ENCODE measurements at places on chromosomes 3 and 15.

DNA sequence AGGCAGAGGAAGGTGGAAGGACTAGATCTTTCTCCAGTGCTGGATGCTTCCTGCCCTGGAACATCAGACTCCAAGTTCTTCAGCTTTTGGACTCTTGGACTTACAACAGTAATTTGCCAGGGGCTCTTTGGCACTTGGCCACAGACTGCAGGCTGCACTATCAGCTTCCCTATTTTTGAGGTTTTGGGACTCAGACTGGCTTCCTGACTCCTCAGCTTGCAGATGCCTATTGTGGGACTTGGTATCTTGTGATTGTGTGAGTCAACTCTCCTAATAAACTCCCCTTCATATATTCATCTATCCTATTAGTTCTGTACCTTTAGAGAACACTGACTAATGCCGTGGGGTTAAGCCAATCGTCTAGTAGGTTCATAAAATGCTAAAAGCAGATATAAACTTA, 8.8 kb upstream of the B3GNT5 start:
- no peak for DNase-seq

DNA sequence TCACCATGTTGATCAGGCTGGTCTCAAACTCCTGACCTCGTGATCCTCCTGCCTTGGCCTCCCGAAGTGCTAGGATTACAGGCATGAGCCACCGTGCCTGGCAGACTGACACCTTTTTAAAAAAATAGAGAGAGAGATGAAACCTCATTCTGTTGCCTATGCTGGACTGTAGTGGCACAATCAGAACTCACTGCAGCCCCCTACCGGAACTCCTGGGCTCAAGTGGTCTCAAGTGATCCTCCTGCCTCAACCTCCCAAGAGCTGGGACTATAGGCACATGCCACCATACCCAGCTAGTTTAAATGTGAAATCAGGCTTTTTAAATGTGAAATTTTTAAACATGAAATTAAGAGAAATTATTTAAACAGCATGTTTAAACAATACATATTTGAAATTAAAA, 265.2 kb upstream of the UBE2E1 start:
- no peak for DNase-seq

DNA sequence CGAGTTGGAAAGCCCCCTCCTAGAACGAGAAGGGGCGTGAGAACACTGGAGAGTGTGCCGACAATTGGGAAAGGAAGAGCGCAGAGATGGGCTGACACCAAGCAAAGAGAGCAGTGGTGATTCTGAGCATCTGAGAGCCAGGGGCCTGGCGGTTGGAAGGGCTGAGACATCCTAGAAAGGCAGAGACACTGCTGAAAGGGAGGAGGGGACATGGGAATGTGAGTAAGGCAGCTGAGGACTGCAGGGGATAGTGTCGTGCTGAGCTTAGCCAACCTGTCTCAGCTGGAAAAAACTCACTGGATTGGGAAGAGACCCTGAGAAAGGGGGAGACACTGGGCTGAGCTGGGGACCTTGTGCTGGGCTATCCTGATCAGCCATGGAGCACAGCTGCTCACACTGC, 58.1 kb upstream of the SLC6A6 start:
- no peak for DNase-seq

- no peak for DNase-seq
Observed at GRCh38 chr3:101212730-101213129, 107.6 kb downstream of the IMPG2 start.

DNA sequence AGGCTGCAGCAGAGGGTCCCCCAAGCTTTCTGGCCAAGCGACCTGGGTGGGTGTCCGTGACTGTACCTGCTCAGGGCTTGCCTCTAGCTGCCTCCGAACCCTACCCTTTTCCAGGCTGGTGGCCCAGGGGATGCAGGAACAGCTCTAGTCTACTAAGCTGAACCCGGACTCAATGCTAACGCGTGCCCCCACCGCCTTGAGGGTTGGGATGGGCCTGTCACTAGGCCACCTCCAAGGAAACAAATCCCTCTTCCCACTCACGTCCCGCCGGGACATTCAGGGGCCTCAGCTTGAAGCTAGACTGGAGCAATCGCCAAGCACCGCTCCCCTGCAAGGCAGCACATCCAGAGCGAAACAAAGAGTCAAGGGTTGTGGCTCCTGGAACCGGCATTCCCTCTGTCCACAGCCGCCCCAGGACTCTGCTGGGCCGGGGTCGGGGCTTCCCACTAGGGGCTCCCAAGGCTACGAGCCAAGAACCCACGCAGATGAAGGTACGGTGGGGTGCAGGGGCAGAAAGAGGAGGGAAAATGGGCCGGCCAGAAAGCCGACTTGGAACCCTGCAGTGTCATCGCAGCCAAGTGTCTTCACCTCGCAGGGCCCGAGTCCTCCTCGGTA, 2.9 kb downstream of the FBXL22 start:
- DNase-seq = no peak

DNA sequence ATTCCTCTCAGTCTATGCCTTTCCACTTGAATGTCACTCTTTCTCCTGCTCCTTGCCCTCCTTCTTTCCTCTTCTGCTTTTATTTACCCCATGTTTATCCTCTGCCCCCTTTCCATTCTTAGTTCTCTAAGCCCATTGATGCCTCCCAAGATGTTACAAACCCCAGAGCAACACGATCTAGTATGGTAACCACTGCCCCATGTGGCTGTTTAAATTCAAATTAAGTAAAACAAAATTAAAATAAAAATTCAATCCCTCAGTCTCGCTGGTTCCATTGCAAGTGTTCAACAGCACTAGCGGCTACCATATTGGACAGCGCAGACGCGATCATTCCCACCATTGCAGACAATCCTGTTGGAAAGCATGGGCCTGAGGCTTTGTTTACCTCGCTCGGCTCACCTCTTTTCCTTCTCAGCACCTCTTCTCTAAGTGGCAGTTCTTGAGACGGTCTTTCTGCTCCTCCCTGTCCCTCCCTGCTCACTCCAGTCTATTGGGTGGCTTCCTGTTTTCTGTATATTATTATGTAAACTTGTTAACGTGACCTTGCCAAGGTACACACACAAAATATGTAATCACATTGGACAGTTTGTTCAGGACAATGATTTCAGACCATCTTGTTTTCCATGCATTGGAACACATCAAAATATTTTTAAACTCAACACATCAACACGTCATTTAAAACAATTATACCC, 21.8 kb upstream of the CA12 start:
- no peak for DNase-seq

DNA sequence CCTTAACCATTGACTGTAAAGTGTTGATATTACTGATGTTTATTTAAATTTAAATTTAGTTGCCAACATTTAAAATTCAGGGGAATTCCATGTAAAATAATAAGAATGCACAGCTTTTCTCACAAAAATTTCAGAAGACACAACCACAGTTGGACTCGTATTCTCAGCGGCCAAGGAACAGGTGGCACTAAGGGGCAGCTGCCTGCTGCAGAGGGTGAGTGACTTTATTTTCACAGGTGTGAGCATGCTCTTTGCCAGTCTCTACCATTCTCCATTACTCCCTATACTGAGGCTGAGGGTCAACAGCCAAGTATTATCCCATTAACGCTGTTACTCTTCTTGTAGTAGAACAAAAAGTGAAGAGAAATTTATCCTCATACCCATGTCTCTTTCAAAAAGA, 92.1 kb upstream of the GADL1 start:
- DNase-seq = no peak

DNA sequence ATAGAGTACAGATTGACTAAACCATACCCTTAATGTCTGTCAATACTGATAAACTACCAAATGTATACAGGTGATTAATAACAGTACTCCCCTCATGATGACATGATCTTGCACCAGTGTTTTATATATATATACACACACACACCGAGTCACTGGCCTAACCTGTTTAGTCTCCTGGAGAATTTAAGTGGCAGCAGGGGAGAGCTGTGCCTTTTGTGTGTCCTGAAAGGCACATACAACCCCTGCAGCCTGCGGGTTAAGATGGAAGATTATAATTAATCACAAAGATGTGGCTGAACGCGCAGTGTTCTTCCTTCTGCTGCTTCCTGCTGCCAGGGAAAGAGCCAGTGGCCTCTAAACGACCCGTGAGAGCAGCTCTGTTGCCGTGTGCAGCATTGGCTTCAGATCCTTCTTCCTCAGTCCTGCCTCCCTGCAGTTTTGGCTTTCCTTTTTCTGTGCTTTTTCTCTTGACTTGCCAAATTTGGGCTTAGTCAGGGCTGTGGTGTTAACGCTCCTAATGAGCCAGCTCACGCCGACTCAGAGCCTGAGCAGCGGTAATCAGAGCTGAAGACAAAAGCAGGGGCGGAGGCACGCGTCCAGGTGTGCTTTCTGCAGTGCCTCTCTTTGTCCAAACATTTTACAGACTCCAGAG, 42.5 kb upstream of the UBE3A start:
- DNase-seq = no peak

DNA sequence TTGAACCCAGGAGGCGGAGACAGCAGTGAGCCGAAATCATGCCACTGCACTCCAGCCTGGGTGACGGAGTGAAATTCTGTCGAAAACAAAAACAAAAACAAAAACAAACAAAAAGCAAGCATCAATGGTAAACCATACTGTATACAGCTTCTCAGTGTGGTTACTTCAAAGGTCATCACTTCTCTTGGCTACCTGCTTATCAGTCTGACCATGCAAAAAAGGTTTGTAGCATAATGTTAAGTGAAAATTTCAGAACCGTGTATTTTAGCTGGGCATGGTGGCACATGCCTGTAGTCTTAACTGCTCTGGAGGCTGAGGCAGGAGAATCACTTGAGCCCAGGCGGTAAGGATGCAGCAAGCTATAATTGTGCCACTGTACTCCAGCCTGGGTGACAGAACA, 4.2 kb downstream of the UBXN7 start:
- DNase-seq = no peak

GRCh38 chr15:70430069-70430468, 332.4 kb upstream of the TLE3 start:
- no peak for DNase-seq

DNA sequence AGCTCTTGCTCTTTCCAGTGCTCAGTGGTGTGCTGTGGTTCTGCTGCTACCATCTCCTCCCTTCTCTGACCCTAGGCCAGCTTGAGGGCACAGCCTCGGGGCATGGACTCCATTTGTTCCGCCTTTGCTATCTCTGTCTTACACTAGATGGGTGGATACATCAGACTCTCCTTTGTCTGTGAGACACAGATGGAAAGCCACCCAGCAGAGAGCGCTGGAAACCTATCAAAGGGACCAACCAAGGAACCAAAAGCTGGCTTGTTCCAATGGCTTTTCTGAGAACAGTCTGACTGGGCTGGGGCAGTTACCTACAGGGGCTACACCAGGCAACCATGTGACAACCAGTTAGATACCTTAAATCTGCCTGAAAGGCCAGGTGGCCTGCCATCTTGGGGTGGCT, 63.8 kb downstream of the NPTN start:
- no peak for DNase-seq

DNA sequence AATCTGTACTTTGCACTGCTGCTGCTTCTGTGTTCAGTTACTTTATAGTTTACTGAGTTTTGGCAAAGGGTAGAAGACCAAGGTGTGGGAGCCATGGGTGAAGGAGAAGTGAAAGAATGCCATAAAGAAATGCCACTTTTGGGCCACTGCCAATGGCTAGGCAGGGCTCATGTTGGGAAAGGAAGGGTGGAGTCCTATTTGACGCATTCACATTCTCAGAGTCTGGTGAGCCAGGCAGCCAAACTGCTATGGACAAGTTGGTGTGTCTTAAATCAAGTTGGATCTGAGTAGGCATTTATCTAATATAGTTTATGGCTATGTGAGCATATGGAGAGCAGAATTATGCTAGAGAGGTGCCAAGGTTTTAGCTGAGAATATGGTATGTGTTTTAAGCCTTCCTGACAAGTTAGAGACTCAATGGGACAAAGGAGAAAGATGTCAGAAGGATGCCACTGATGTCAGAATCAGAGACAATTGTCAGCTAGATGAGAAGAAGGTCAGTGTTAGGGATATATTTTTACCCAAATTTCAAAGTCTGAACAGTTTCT, 296.1 kb downstream of the AGBL1 start:
- DNase-seq = no peak

DNA sequence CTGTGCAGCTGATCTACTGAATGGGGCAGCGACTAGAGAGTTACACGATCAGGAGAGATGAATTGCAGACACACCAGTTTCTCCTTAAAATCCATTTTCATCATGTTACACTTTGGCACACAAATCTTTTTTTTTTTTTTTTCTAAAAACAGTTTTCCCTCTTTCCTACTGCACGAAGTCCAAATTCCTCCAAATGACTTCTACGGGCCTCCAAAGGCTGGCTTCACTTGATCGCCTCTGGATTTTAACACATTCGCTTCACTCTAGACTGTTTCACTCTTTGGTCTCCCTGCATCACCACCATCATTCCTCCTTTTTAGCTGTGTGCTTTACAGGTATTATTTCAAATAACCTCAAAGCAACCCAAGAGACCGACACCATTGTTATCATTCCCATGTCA, 268.6 kb downstream of the RORA start:
- DNase-seq = no peak

DNA sequence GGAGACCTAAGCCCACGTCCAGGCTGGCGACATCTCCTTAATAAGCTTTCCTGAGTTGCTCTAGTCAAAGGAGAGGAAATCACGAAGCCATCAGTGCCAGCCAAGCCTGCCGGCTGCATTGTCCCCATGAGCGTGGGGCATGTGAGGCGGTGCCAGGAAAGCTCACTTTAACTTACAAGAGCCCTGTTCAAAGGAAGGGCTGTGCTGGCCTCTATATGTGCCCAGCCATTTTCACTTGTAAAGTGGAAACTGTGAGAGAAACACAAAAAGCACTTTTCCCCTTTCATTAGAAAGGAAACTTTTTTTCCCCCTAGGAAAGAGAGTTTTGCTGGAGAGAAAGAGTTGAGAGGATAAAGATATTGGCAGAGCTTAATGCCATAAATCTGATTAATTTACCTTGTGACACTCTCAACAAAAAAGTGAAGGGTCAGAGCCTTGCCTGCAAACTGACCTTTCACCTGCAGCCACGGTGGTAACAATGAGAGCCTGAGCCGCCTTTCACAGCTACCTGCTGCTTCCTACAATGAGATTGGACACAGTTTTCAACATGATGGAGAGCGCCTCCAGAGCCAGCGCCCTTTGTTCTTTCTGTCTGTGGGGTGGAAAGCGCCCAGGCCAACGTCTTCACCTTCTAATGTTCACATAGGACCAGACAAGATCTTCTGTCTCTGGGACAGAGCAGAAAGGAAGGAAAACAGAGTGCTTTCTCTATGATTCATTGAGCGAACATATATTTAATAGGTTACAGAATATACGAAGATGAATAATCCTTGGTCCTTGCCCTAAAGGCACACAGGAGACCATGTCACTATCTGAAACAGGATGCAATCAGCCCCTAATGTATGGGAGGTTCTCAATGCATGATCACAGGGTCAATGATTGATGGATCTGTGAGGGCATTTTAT, 233.1 kb upstream of the HES1 start:
- no peak for DNase-seq

- no peak for DNase-seq
Observed at GRCh38 chr3:37905346-37905745, 43.7 kb downstream of the CTDSPL start.

DNA sequence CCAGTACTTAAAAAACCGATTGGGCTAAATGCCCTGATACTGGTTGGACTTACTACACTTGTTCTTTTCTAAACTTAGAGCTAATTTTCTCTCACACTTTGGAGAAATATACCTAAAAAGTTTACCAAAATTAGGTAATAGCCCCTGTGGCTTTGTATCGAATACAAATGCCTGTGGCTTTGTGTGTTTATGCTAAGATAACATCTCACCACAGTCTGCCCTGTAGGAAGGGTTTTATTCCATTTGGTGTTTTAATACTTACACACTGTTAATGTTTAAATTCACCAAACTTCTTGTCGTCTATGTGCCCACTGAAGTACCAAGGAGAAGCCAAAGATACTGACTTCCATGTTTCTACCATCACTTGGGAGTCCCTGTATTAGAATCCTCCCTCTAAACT, 66.4 kb downstream of the BCHE start:
- DNase-seq = no peak
